ENCODE measurements at places on chromosomes 5 and 9.

DNA sequence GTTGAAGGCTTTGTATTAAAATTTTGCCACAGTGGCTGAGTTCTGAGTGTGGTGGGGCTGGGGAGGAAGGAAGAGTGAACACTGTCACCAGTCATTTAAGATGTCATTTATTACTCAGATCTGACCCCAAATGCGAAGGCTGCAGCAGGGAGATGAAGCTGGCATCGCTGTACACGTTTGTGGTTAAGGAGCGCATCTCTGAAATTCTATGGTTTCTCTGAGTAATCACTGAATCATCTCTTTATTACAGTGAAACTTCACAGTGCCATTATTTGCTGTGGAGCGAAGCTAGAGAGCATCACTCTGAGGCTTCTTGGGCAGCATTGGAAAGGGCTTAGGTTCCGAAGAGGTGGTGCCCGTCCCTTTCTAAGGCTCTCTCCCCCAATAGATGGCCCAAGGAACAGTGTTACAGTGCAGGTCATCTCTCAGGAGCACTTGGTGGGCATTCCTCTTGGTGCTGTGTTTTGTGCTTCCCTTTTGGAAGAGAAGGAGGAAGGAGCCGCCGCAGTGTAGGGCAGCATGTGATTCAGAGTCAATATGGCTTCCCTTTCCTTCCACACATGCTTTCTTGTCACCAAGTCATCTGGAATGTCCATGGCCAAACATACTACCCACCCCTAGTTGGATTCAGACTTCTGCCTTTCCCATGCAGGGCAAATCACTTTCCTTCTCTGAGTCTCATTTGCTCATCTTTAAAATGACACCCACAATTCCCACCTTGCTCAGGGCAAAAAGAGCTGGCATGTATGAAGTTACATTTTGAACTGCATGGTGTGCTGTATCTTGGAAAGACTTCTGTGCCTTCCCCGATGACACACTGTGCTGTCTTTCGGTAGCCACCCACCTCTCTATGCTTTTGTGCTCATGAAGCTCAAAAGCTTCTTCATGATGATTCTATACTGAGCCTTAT is 9.3 kb upstream of the TEX48 start:
- DNase-seq, result peak; percentile 90

DNA sequence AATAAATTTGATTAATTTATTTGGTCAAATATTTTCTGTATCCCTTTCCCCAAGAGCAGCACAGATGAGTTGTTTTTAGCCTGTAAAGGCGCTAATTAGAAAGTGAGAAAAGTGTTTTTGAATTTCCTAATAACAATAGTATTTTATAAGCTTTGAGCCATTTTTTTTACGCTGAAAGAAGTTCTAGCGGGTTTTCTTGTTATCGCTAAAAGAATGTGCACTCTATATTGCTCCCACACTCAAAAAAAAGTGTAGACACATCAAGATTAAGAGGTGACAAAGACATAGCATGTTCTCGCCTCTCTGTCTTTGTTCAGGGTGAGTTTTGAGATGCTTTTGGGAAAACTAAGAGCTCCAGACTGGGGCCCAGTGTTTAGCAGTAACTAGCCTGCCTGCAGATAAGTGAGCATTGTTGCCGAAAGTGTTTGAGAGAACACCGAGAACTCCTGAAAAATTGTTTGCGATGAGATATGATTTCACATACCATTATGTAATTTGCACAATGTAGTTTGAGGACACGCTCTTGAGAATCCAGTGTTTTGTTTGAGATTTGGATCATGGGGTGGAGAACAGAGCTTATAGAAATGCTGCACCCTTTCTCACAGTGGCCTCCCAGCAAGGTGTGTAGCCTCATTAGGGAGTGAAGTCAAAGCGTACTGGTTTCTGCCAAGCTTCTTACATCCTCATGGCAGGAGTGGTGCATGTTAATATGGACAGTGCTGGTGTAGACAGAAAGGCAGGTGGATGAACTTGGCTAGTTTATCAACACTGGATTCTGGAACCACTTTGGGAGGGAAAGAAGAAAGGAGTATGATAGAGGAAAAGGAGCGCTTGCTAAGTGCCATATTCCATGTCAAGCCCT is 1.5 kb downstream of the F2R start:
- no peak for DNase-seq

DNA sequence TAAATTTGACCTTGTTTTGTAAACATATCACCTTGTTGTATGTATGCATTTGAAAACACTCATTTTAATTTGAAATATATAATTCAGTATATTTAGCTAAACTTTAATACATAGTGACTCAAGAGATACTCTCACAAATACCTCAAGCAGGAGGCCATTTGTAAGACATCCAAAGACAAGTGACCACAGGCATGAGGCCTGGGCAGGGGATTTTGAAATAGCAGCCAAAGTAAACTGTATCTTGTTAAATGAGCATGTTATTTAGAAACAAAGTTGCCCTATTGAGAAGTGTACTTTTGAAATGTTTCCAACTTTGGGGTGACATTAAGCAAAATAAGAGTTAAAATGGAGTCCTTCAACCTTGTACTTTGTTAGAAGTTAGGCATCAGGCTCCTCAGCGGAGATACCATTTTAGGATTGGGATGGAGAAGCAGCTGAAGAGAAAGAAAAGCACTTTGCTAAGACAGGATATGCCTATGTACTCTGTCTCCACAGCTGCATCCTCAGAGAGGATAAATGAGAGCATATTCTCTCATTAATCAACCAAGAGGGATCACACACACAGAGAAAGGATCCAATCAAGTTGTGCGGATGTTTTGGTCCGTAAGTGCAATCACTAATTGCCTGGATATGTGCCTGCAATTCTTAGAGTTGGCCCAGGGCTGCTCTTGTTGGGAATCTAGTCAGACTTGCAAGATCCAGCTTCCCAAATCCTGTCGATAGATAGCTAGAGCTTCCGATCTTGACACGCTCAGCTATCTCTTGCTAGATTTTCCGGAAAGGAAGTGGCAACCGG is 157.5 kb upstream of the HAPLN1 start:
- no peak for DNase-seq

GRCh38 chr9:92740009-92740408 is 24.6 kb downstream of the BICD2 start:
- DNase-seq, result no peak

DNA sequence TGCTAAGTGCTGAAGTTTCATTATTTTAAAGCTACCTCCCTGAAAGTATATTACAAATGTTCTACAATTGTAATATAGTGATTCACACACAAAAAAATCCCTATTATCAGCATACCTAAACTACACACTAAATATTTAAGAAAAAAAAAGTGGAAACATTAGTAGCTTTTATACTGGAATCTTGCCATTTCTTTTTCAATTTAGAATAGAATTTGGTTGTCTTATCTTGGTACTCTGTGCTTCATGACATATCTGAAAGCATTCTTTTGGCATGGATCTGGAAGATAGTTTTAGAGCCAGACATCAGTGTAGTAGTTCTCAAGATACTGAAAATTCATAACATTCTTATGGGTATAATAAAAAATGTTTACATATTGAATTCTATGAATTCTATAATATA is 35.0 kb downstream of the SLC1A3 start:
- no peak for DNase-seq

Data from CD4-positive, alpha-beta T cell treated with Interleukin-15 for 4 hours (primary cell).